Fibroblast of the aortic adventitia (primary cell): ENCODE measurements at places on chromosomes 7 and 10. TPM values are rescaled to one million over a fixed set of nuclear protein-coding genes. Genes with fewer than 3 reads are reported as not detected.

- DNase-seq = peak; percentile 94
Observed at GRCh38 chr10:123808906-123809305, 82.7 kb downstream of the CPXM2 start.

Gene VPS41
- total RNA-seq = 58.0 and 308 TPM in 2 replicates

DNA sequence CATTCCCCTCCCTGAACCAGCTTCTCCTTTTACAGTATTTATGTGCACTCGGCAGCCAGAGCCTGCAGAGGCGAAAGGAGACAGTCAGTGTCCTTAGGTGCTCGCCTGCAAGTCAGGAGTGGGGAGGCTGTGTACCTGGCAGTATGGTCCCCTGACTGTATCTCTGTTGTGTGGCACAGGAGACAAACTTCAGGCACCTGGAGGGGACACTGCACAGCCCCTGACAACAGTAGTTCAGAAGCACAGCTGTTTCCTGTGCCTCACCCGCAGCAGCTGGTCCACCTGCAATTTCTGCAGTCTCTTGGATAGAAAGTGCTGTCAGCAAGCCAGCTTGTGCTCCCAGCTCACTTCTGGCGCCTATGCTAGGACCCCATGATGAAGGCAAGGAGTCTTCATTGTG lies 73.4 kb upstream of the LAMB4 start:
- DNase-seq = no peak

DNA sequence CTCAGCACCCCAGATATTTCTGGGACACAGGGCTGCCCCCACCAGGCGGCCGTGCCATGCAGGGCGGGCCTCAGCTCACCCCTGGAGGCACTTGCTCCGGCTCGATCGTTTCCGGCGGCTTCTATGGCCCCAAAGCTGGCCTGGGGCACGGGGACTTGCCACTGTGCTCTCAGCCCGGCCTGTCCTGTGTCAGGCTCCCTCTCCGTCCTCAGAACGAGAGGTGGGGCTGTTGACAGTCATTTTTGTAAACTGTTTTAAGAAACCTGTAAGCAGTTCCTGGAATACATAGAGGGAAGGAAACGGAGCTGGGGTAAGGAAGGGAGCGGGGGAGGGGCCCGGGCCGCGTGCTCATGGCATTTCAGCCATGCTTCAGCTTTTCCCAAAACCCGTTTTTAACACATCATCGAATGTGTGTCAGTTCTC lies 30.7 kb upstream of the PRKAR1B start:
- no peak for DNase-seq

- DNase-seq = no peak
Observed at GRCh38 chr10:101331956-101332355, 22.0 kb upstream of the BTRC start.

GRCh38 chr7:91344911-91345310 lies 80.7 kb downstream of the FZD1 start:
- DNase-seq = no peak

Gene CYP26C1
- total RNA-seq = 0.09 TPM in 1 of 2 replicates, not detected in the other

Gene TFR2
- 0.08 and 1.2 TPM in 2 replicates for total RNA-seq

GRCh38 chr7:43076189-43076605 lies 36.2 kb upstream of the HECW1 start:
- DNase-seq = peak; percentile 1

DNA sequence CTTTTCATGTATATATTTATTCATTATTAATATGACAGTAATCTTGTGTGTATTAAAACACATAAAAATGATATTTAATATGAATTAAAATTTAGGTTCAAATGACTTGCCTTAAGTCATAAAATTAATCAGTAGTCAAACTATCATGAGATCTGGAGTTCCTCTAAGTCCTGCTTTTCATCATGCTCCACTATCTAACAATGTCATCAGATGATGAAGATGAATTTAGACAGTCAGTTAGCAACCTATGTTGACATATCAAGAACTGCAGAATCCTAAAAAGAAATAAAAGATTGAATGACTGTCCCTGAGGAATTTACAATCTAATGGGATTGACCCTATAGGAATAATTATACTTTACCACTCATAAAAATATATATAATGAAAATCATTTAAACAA lies 7.1 kb downstream of the CABCOCO1 start:
- DNase-seq = no peak
